ENCODE measurements at places on chromosomes 3 and 15. TPM values are rescaled to one million over a fixed set of nuclear protein-coding genes. Genes with fewer than 3 reads are reported as not detected.

IQCF5 gene
- total RNA-seq = not detected

TMEM207 gene
- not detected for total RNA-seq

CFAP44 gene
- 25.7 TPM for total RNA-seq

PLA2G4B gene
- total RNA-seq = 64.9 TPM

AQP9 gene
- 0.50 TPM for total RNA-seq

GUCA1C gene
- not detected for total RNA-seq

BUB1B gene
- 0.89 TPM for total RNA-seq

LRRC34 gene
- total RNA-seq = 0.33 TPM

RNU5B-1 gene
- 24.0 TPM for total RNA-seq

MESP1 gene
- total RNA-seq = 0.53 TPM

B4GALT4 gene
- 18.1 TPM for total RNA-seq

TUSC7 gene
- not detected for total RNA-seq

SUMF1 gene
- 14.9 TPM for total RNA-seq

STAC gene
- not detected for total RNA-seq

DPH6 gene
- 11.5 TPM for total RNA-seq

BCL2A1 gene
- total RNA-seq = 28.5 TPM

RYR3 gene
- total RNA-seq = not detected

ZPLD1 gene
- total RNA-seq = not detected

CAMP gene
- not detected for total RNA-seq

Measured in CD4-positive, alpha-beta memory T cell (primary cell).